Activated CD8-positive, alpha-beta memory T cell treated with anti-CD3 and anti-CD28 coated beads, Interleukin-2, amount 10 ng/mL, durations not matched to agents 7 days and 5 days (primary cell): ENCODE measurements at places on chromosomes 1 and 21. TPM values are rescaled to one million over a fixed set of nuclear protein-coding genes. Genes with fewer than 3 reads are reported as not detected.

DNA sequence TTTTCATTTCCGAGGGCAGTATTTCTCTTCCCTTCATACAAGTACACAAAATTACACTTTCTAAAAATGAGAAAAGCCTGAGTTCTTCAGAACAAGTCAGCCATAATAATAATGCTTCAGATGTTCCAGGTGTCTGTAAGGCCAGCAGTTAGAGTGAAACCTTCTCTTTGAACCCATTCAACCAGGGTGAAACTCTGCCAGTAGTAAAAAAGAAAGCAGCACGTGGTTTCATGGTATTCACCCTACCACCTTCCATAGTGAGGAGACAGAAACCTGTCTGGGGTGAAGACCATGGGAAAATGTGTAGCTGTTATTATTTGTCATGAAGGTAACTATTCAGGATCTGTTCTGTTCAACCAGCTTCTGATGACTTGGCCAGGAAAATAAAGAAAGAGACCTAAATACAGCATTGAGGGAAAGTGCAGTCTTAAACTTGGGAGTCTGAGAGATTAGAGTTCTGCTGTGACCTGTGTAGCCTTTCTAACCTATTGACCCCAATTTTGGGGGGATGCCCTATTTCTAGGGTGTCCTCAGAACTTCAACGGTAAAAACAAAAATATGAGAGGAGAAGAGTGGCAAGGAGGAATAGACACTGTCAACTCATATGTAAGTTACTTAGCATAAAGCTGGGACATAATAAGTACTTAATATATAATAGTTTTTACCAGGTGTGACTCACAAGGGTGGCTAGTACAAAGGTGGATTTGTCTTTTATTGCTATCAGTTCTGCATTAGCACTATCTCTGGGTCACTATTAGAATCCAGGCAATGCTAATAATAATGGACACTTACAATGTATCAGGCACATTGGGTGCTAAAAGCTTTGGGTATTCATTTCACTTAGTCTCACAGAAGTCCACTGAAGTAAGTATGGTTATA, 70.0 kb upstream of the TNFSF4 start:
- H3K4me1 ChIP-seq, result peaks cover 9% of the 10 kb centered on the region
- no peak overlapping the region for H3K4me3 ChIP-seq
- DNase-seq, result no peak
- H3K27me3 ChIP-seq, result peaks cover 3% of the 10 kb centered on the region
- peaks cover 2% of the 10 kb centered on the region for H3K36me3 ChIP-seq

GRCh38 chr1:17629460-17629859, 90.0 kb downstream of the ARHGEF10L start:
- no peak for DNase-seq
- H3K4me3 ChIP-seq, result no peak overlapping the region
- H3K4me1 ChIP-seq, result no peaks in the 10 kb centered on the region
- no peaks in the 10 kb centered on the region for H3K36me3 ChIP-seq

Gene PTPRC
- 674 TPM for total RNA-seq

DNA sequence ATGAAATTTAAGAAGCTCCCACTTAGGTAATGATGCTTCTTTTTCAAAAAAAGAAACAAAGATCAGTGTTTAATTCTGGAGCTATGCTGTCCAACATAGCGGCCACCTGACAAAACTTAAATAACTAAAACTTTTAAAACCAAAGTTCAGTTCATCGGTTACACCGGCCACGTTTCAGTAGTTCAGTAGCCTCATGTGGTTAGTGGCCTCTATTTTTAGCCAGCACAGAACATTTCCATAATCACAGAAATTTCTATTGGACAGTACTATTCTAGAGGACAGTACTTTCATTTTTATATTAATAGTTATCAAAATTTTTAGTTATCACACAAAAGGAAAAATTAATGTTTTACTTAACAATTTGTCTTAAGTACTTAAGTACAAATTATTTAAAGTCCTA, 141.0 kb downstream of the USP25 start:
- no peaks in the 10 kb centered on the region for H3K27me3 ChIP-seq
- H3K36me3 ChIP-seq, result peaks cover 32% of the 10 kb centered on the region
- H3K4me1 ChIP-seq, result no peaks in the 10 kb centered on the region
- no peak for DNase-seq

Gene PRDM16
- total RNA-seq, result not detected

DNA sequence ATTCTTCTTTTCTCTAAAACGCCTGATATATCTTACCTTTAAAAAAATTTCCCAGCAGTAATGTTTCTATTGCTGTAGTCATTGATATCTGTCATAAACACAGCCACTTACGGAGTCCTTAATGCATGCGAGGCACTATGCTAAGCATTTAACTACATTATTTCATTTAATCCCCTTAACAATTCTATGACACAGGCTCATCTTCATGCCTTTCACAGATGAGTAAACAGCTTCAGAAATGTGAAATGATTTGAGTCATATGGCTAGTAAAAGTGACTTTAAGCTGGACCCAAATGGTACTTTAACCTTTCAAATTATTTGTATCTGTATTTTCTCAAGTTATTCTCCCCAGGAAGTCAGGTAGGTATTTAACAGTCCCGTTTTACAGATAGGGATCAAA, 125.1 kb upstream of the FGGY start:
- no peak for DNase-seq
- H3K27ac ChIP-seq, result no peak overlapping the region
- no peak overlapping the region for H3K4me3 ChIP-seq
- no peaks in the 10 kb centered on the region for H3K4me1 ChIP-seq
- peaks cover under 1% of the 10 kb centered on the region for H3K27me3 ChIP-seq

GRCh38 chr1:156160743-156161171, 7.4 kb downstream of the SEMA4A start:
- H3K4me3 ChIP-seq, result peak overlapping the region; percentile 54
- DNase-seq, result peak; percentile 77
- peaks cover 49% of the 10 kb centered on the region for H3K4me1 ChIP-seq
- peaks cover 10% of the 10 kb centered on the region for H3K36me3 ChIP-seq
- H3K27me3 ChIP-seq, result no peaks in the 10 kb centered on the region

DNA sequence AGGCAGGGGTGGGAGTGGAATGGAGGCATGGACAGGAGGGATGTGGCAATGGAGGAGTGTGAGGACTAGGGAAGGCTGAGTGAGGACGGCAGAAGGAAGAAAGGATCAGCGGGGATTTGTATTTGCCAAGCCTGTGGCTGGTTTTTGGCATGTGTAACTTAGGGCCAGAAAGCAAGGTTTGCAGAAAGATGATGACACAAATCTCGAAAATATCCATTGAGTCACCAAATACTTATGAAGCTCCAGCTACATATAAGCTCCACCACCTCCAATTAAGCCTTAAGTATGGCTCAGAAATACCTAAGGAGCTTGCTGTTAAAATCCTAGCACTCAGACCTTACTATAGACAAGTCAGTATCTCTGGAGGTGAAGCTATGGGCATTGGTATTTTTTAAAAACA, 90.1 kb downstream of the OMA1 start:
- no peak for DNase-seq
- no peaks in the 10 kb centered on the region for H3K4me1 ChIP-seq
- no peaks in the 10 kb centered on the region for H3K27me3 ChIP-seq
- H3K4me3 ChIP-seq, result no peak overlapping the region

Gene CD58
- 54.0 TPM for total RNA-seq

DNA sequence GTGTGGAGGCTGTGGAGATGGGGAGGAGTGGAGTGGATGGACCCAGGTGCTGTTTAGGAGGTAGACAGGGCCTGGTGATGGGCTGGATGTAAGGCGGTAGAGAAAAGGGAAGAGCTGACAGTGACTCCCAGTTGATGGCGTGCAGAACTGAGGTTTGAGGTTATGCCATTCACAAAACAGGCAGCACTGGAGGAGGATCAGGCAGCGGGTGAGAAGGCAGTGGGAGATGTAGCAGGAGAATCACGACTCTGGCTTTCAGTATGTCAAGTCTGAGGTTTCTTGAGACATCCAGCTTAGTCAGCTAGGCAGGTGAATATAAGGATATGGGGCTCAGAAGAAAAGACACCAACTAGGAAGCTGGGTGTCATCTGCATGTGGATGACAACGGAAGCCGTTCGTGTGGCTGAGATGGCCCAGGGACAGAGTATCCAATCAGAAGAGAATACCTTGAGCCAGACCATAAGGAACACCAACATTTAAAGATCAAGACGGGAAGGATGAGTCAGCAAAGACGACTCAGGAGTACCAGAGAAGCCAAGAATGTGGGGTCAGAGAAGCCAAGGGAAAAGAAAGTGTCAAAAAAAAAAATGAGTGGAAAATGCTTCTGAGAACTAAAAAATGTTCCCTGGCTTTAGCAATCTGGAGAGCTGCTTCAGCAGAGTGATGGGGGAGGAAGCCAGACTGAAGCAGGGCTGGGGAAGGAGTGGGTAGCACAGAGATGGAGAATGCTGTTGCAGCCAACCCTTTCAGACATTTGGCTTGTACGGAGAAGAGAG, 15.2 kb downstream of the LRRN2 start:
- no peak overlapping the region for H3K27ac ChIP-seq
- no peak overlapping the region for H3K4me3 ChIP-seq
- H3K4me1 ChIP-seq, result no peaks in the 10 kb centered on the region
- no peak for DNase-seq
